ENCODE measurements at places on chromosomes 5 and 9.

DNA sequence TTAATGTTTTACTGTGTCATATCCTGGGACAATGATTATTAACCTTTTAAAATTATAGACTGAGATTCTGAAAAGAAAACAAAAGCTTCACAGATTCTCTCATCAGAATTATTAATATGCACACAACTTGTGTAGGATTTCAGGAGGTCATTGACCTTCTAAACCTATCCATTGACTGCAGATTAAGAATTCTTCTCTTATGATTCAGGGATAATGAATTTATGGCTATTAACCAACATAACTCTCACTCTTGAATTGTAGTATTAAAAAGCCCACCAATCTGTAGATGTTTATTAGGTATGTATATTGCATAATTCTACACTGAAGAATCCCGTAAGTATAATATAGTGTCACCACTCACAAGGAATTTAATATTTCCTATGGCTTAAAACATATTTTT is 179.8 kb downstream of the PBX3 start:
- DNase-seq: no peak

GRCh38 chr5:101894985-101895384 is 401.1 kb downstream of the SLCO4C1 start:
- no peak for DNase-seq

- no peak for DNase-seq
Measured at GRCh38 chr5:148791696-148792095, 34.7 kb upstream of the ADRB2 start.

GRCh38 chr5:6246820-6247437 is 131.4 kb downstream of the MED10 start:
- DNase-seq: no peak

DNA sequence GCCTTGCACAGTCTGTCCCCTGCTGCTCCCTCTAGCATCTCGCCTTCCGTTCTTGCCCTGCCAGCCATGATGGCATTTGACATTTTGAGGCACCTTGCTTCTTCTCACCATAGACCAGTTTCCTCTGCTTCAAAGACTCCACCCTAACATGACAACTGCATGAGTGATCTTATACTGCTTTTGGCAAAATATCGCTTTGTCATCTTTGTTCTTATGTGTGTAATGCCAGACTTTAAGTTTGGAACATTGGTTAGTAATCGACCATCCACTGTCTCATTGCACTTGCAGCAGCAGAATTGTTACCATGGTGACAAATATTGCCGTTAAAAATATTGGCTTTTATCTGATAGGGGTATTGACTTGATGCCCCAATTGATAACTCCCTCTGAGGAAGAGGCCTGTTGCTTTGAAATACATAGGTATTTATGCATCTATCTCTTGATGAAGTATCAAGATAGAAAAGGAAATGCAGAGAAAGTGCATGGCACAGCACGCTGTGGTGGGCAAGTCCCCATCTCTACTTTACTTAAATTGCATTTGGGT is 6.8 kb downstream of the GARIN3 start:
- DNase-seq: no peak

- no peak for DNase-seq
Measured at GRCh38 chr5:168925160-168925559, 346.0 kb upstream of the PANK3 start.

- DNase-seq: peak; percentile 39
Measured at GRCh38 chr5:116652903-116653302, 78.3 kb upstream of the SEMA6A start.

DNA sequence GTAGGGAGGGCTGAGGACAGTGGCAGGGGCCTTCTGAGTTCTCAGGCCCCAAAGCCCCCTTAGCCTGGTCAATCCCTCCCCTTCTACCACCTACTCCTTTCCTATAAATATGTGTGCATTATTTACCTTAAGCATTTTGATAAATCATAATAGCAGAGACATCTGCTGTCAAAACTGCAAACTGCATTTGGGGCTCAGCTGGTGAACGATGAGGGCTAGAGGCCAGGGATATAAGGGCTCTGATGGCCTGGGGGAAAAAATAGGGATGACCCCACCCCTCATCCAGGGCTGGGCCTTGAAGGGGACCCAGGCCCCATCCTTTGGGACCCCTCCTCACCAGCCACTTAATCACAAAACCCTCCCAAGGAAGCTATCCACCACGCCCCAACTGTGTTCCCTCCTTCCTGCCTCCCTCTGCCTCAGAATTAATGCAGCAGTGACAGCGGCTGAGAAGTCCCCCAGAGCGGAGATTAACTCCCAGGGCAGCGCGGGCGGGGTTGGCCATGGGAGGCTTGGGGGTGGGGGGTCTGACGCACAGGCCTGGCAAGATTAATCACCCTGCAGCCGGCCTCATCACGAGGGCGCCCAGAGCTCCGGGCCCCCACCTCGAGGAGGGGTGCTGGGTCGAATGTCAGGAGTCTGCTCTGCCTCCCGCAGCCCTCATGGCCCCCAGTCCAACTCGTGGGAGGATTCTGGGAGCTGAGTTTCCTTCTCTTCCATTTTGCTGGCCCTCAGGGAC is 42.1 kb downstream of the CXXC5 start:
- DNase-seq: no peak

DNA sequence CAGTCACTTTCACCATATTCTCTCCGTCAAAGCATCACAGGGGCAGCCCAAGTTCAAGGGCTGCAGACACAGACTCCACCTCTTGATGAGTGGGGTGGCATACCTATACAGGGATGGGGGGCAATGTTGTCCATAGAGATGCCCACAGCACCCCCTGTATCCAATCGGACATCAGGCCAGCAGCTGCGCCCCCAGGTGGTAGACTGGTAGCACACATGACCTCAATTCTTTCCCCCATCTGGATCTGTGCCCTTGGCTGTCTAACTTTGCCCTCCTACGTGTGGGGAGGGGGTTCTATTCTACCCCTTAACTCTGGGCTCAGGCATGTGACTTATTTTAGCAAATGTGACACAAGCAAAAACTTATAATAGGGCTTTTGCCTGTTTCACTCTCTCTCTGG is 84.0 kb upstream of the SLC25A48 start:
- DNase-seq: no peak

GRCh38 chr5:39755452-39755851 is 330.7 kb upstream of the DAB2 start:
- no peak for DNase-seq

GRCh38 chr9:20994486-20994885 is 37.0 kb downstream of the HACD4 start:
- DNase-seq: no peak

DNA sequence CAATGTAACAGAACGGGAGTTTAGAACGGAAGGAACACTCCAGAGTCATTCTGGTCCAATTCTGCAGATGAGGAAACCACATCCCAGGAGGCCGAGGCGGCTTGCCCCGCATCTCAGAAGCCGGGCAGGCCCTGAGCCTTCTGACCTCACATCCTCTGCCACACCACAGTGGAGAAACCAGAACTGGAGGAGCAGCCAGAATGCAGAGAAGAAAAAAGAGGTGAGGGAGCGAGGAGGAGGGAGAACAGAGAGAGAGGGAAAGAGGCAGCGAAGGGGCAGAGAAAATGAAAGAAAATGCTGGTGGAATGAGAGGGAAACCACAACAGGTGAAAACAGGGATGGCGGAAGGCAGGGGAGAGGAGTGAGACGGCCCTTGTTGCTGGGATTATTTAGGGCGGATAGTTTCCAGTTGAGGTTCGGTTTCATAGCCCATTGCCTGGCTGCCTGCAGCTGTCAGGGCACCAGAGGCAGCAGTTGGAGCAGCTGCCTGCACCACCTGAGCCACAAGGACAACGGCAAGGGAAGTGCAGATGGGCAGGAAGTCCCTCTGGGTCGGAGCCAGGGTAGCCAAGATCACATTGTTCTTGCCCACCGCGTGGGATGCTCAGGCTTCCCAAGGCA is at the start of gene HMHB1:
TSS of gene HMHB1 (plus strand) at position 77 of the 621 bp plus-strand sequence.
- no peak for DNase-seq

DNA sequence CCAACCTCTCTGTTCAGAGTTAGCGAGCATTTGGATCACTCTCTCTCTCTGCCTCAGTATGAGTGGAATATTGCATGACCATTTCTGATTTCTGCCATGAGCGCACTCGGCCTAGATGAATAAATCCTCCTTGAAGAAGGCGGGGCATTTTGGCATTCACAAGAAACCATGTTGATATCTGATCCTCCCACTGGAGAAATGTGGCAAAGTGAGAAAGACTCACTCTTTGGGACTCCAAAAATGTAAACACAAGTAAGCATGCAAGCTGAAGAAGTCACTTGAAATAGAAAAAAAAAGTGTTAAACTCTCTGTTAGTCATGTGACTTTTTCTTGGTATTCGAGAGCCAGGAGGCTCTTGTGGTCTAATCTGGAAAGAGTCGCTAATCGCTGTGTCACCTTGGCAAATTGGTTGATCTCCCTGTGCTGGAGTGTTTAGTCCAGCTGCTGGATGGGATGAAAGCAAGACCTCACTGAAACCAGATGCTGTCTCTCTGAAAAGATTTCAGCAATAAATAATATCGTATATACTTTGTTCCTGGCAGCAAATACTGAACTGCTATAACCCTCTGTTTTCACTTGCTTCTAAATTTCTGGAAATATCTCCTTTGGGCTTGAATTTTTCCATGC is 95.5 kb downstream of the GHR start:
- no peak for DNase-seq
